Stimulated activated CD8-positive, alpha-beta memory T cell treated with anti-CD3 and anti-CD28 coated beads, Interleukin-4, amount 100 ng/mL, for 48 hours (primary cell): ENCODE measurements at places on chromosomes 1 and 21.

DNA sequence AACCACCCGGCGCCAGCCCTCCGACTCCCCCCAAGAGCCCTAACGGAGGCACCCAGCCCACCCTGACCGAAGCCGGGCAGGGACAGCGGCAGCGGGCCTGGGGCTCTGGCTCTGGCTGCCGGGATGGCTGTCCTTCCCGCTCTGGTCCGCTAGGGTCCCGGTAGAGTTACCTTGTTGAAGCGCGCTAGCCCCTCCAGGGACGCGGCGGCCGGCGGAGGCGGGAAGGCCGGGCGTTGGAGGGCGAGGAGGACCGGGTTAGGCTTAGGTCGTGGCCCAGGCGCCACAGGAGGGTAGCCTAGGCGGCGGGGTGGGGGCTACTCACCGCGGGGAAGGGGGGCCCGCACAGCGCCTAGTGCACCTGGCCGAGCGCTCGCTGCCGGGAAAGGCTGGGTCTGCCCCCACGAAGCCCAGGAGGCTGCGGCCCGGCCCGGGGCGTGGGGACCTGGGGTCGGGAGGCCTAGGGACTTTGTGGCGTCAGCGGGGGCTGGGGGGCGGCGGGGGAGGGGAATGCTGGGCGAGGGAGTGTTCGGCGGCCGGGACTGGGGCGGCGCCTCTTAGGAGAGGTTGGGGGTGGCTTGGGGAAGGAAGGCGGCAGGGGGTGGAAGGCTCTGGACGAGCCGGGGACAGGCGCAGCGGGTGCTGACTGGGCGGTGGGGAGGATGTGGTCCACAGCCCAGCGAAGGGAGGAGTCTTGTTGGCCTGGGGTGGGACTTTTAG is at the start of gene TRIM17:
TSS of gene TRIM17 (minus strand) at position 645 of the 717 bp plus-strand sequence. CDS start 1,789 bp downstream, outside the sequence.
- peak; percentile 56 for DNase-seq

DNA sequence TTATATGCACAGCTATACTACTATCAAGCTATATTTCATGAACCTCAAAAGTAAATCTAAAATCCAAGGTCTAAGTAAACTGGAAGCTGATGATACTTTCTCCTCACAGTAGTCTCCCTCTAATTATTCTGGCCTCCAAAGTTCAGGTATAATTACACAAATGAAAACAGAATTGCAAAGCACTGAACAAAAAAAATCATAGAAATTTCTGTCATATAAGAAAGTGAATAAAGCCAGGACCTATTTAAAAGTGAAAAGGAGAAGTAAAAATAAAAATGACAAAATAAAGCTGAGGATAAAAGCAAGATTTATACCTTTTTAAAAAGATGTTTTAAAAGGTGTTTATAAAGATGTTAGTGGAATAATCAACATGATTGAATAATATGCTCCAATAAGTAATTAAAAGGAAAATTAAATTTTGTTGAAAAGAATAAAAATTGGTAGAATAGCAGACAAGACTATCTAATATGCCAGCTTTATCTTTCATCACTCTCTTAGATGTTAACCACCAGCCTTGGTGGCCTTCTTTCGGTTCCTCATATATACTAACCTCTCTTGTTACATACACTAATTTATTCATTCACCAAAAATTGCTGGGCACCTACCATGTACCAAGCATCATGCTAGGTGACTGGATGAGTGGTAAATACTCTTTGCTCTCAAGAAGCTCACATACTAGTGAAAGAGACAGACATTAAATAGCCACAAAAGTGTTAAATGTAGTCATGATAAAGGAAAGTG is 25.1 kb downstream of the SHCBP1L start:
- DNase-seq = no peak

DNA sequence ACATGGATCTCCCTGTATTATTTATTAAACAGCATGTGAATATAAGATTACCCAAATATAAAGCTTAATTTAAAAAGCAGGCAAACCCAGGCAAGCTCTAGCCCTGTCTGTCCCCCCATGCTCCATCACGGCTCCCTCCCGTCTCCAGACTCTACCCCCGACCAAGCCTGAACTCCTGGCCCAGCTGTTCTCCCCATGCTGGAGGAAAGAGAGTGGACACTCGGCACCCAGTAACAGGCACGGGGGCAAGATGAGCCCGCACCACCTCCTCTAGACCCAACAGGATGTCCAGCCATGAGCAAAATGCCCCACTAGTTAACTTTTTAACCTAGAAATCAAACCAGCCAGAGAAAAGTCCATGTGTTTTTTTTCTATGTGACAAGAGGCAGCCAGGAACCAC is 19.3 kb downstream of the SLC19A1 start:
- DNase-seq = no peak

DNA sequence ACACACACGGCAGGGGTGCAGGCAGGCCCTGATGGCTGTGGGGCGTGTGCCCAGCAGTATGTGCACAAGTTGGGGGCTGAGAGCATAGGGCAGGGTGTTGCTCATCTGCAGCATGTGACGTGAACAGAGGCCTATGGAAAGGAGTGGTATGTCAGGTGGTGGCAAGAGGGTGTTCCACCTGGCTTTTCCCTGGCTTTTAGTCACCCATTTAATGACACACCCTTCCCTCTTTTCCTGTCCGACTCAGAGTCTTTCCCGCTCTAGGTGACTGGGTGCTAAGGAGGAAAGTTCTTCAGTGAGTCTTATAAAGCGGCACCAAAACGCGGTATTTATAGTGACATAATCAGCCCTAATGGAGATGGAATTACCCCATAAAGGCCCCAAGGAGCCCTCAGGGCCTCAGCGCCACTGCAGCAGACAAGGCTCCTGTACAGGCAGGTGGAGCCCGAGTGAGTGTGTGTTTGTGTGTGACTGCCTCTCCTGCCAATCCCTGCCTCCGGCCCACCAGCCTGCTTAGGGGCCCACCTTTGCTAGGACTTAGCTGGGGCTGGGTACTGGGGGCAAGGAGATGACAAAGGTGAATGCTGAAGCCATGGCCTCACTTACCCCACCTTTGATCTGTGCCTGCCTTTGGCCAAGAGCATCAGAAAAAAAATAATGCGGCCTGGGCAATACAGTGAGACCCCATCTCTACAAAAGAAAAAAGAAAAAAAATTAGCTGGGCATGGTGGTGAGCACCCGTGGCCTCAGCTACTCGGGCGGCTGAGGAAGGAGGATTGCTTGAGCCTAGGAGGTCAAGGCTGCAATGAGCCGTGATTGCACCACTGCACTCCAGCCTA is 3.3 kb upstream of the EPHA2 start:
- no peak for DNase-seq

- no peak for DNase-seq
Measured at GRCh38 chr1:61973100-61973837, 221.4 kb upstream of the L1TD1 start.

DNA sequence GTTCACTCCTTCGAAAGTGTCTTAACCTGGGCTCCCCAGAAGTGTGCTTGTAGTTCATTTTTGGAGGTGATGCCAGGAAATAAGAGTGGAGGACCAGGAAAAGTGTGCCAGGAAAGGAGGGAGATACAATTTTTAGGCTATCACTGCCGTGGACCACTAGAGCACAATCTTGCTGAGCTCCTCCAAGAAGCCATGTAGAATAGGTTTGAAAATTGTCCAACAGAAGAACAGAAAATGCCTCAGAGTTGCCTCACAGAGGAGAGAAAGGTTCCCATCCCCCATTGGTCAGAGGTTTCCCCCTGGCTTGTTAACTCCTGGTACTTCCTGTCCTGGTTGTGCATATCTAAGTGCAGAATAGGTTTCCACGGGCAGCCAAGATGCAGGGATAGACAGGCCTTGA is 41.6 kb downstream of the CATSPERE start:
- DNase-seq = no peak

- DNase-seq = no peak
Measured at GRCh38 chr1:167071286-167071685, 18.9 kb downstream of the GPA33 start.

GRCh38 chr21:38660333-38661196 is 145.2 kb upstream of the ETS2 start:
- DNase-seq = no peak

- DNase-seq = no peak
Measured at GRCh38 chr21:46393451-46393940, 65.2 kb upstream of the DIP2A start.

- DNase-seq = peak; percentile 64
Measured at GRCh38 chr1:112704934-112705627, 1.8 kb downstream of the RHOC start.
